Smooth muscle cell of the pulmonary artery (primary cell): ENCODE measurements at places on chromosomes 13 and 19. TPM values are rescaled to one million over a fixed set of nuclear protein-coding genes. Genes with fewer than 3 reads are reported as not detected.

LILRA1 gene
- not detected in 2 replicates for total RNA-seq

CFD gene
- 1.1 and 9.3 TPM in 2 replicates for total RNA-seq

MIA gene
- 0.33 TPM in 1 of 2 replicates, not detected in the other for total RNA-seq

ANGPTL8 gene
- not detected in 2 replicates for total RNA-seq

PSG2 gene
- total RNA-seq, result 0.13 and 0.73 TPM in 2 replicates

KIR3DL2 gene
- total RNA-seq, result not detected in 2 replicates

VPS36 gene
- total RNA-seq, result 22.2 and 26.9 TPM in 2 replicates

PNMA8B gene
- total RNA-seq, result 0.96 and 1.6 TPM in 2 replicates

CD177 gene
- 0.76 TPM in 1 of 2 replicates, not detected in the other for total RNA-seq

VSTM1 gene
- not detected in 2 replicates for total RNA-seq

SUGP2 gene
- 29.9 and 37.6 TPM in 2 replicates for total RNA-seq

MBD3L2 gene
- total RNA-seq, result not detected in 2 replicates

KLK3 gene
- not detected in 2 replicates for total RNA-seq

ZNF763 gene
- 1.1 and 1.7 TPM in 2 replicates for total RNA-seq

POU2F2 gene
- 0.26 and 2.5 TPM in 2 replicates for total RNA-seq

NFKBIB gene
- 11.2 and 15.3 TPM in 2 replicates for total RNA-seq

TEX30 gene
- 7.0 and 9.5 TPM in 2 replicates for total RNA-seq

RPL36 gene
- total RNA-seq, result 299 and 374 TPM in 2 replicates

GJB2 gene
- 0.07 TPM in 2 replicates for total RNA-seq

LACC1 gene
- 18.7 and 53.2 TPM in 2 replicates for total RNA-seq

ELANE gene
- total RNA-seq, result 0.13 TPM in 1 of 2 replicates, not detected in the other

PABPC3 gene
- total RNA-seq, result 0.10 and 0.13 TPM in 2 replicates

CYP2S1 gene
- total RNA-seq, result 0.13 and 0.46 TPM in 2 replicates

RNF17 gene
- 0.98 TPM in 1 of 2 replicates, not detected in the other for total RNA-seq

PRR22 gene
- total RNA-seq, result 0.13 and 0.33 TPM in 2 replicates

TNFSF11 gene
- total RNA-seq, result 0.20 TPM in 1 of 2 replicates, not detected in the other

CD70 gene
- total RNA-seq, result not detected in 2 replicates

SYNGR4 gene
- total RNA-seq, result not detected in 2 replicates

SELENOV gene
- not detected in 2 replicates for total RNA-seq

NALCN gene
- 16.3 and 26.6 TPM in 2 replicates for total RNA-seq
